Bronchial smooth muscle cell (primary cell): ENCODE measurements at places on chromosomes 1 and 21. TPM values are rescaled to one million over a fixed set of nuclear protein-coding genes. Genes with fewer than 3 reads are reported as not detected.

Gene AMPD1
- total RNA-seq, result not detected in 2 replicates

Gene CA6
- not detected in 2 replicates for total RNA-seq

Gene FAM151A
- not detected in 2 replicates for total RNA-seq

Gene LINGO4
- total RNA-seq, result not detected in 2 replicates

Gene GPR37L1
- total RNA-seq, result under 0.01 TPM in 1 of 2 replicates, not detected in the other

Gene CLCNKA
- total RNA-seq, result not detected in 2 replicates

Gene DTL
- total RNA-seq, result 0.17 and 1.4 TPM in 2 replicates

Gene MROH9
- total RNA-seq, result 0.09 TPM in 1 of 2 replicates, not detected in the other

Gene KCNE1
- 0.16 and 0.17 TPM in 2 replicates for total RNA-seq

Gene CD1D
- total RNA-seq, result 0.09 and 0.32 TPM in 2 replicates

Gene PROK1
- not detected in 2 replicates for total RNA-seq

Gene FMO3
- 0.16 and 0.77 TPM in 2 replicates for total RNA-seq

Gene SGIP1
- 20.3 and 55.6 TPM in 2 replicates for total RNA-seq

Gene CFAP298
- 12.3 and 15.5 TPM in 2 replicates for total RNA-seq

Gene GJB3
- total RNA-seq, result 0.16 and 0.26 TPM in 2 replicates

Gene FCRL6
- total RNA-seq, result not detected in 2 replicates

Gene OR10K2
- not detected in 2 replicates for total RNA-seq

Gene EPHA10
- total RNA-seq, result under 0.01 TPM in 1 of 2 replicates, not detected in the other

Gene FMO1
- total RNA-seq, result 0.16 TPM in 1 of 2 replicates, not detected in the other

Gene TEX38
- total RNA-seq, result not detected in 2 replicates

Gene PKP1
- total RNA-seq, result 0.16 and 0.34 TPM in 2 replicates

Gene UMODL1
- total RNA-seq, result not detected in 2 replicates

Gene LRRIQ3
- 0.77 and 1.1 TPM in 2 replicates for total RNA-seq
